ENCODE measurements at places on chromosomes 3 and 15.

DNA sequence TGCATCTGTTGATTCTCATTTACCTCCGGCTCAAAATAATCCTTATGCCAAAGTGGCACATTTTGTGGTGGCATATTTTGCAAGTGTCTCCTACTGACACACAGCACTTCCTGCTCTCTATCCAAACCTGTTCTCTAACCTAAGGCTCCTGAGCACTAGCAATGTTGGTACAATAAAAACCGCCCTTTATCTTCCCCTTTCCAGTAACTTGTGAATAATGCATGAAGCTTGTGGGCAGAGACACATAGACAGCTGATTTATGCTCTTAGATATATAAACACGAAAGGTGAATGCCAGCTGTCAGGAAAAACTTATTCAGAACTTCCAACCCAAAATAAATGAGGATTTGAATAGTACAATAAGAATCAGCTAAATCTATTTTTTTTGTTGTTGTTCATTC, 34.6 kb upstream of the ARPIN start:
- no peak for DNase-seq

DNA sequence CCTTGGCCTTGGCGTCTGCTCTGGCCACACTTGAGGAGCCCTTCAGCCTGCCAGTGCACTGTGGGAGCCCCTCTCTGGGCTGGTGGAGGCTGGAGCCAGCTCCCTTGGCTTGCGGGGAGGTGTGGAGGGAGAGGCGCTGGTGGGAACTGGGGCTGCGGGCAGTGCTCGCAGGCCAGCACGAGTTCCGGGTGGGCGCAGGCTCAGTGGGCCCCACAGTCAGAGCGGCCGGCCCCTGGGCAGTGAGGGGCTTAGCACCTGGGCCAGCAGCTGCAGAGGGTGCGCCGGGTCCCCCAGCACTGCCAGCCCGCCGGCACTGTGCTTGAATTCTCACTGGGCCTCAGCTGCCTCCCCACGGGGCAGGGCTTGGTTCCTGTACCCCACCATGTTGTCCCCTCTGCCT, 68.7 kb upstream of the KCNAB1 start:
- DNase-seq = no peak

DNA sequence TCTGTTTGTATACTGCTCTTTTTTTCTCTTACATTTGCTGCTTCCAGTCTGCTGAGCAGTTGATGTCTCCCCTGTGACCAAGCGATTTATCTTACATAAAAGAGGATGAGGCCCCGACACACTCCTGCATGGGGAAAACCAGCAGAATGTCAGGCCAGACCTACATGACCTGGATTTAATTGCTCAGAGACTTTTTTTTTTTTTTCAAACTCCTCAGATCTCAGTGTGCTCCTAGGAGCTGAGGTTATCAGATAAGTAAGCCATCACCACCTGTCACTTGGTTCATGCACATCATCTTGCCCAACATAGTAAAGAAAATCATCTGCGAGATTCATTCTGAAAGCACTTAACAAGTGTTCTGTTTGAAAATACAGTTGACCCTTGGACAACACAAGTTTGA, 163.1 kb downstream of the PLCL2 start:
- no peak for DNase-seq

- no peak for DNase-seq
These were observed 2.6 kb upstream of the AGBL1 start for GRCh38 chr15:86077070-86077469.

GRCh38 chr3:132283440-132283839, 33.8 kb upstream of the ACP3 start:
- no peak for DNase-seq

- DNase-seq = no peak
These were observed 62.1 kb downstream of the PLXNA1 start for GRCh38 chr3:127044996-127045395.

GRCh38 chr15:85676342-85677098, 118.2 kb downstream of the KLHL25 start:
- DNase-seq = no peak

DNA sequence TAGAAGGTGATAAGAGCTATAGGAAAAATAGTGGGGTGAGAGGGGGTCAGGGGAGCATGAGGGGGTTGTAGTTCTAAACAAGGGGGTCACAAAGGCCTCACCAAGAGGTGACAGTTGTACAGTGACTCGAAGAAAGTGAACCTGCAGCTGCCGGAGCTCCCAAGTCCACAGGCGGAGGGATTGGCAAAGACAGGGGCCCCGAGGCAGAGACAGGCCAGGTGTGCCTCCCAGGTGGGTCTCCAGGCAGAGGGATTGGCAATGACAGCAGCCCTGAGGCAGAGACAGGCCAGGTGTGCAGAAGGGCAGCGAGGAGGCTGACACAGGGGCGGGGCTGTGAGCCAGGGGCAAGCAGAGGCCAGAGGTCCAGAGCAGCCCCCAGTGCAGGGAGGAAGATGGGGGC, 63.7 kb downstream of the DNAJB8 start:
- no peak for DNase-seq

GRCh38 chr3:29557186-29557585, 276.3 kb downstream of the RBMS3 start:
- DNase-seq = no peak

DNA sequence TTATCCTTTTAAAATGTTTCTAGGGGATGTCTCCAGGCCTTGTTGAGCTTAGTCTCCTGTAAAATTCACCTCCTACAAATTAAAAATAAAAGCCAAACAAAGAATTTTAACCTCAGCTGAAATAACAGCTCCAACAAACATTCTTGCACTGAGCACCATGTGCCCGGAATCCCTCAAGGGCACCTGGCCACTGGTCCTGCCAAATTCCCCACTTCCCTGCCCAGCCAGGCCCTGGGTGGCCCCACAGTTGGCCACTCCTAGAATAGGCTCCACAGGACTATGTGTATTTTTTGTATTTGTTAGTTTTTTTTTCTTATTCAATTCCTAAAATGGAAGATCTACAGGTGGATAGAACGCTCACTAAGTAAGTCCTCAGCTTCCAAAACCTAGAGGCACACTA, 33.1 kb upstream of the PLA2G4E start:
- no peak for DNase-seq

GRCh38 chr3:100482176-100482575, 10.2 kb upstream of the TMEM45A start:
- DNase-seq = no peak

DNA sequence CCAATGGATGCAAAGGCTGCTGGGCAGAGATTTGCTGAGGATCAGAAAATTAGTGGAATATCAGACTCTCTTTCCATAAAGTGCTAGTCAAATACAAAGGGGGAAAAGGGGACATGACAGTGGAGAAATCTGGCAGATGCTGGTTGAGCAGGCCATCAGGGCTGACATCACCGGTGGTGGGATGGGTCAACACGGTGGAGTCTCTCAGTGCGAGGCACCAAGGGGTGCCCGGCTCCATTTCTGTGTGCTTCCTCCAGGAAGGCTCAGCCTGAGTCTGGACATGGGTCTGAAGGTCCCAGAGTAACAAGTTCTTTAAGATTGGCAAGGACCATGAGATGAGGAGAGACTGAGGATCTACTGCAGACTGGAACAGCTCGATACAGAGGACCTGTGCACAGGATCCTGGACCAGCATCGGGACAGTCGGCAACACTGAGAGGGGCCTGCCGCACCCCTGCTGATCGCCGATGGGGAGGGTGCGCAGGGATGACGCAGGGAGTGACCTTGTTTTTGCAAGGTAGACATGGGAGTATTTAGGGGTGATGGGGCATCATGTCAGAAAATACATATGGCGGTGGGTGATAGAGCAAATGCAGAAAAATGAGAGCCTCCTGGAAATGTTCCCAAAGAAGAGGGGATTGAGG, 92.7 kb downstream of the SEC22A start:
- DNase-seq = no peak

DNA sequence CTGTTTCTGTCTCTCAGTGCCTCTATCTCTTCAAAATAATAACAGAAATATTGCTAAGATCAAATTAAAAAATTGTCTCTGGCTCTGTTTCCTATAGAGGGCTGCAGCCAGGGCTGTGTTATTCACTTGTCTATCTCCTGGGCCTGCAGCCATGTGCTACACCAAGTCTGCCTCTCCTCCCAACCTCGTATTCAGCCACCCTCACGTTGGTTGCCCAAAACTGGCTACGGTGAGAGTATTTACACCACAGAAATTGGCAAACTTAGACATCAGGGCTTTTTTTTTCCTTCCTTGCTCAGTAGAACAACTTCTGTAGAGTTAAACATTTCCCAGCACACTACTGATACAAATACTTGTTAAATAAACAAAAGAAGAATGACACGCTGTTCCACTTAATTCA, 320.9 kb upstream of the ICE2 start:
- DNase-seq = no peak

- no peak for DNase-seq
These were observed 12.0 kb downstream of the NME9 start for GRCh38 chr3:138317687-138318086.

DNA sequence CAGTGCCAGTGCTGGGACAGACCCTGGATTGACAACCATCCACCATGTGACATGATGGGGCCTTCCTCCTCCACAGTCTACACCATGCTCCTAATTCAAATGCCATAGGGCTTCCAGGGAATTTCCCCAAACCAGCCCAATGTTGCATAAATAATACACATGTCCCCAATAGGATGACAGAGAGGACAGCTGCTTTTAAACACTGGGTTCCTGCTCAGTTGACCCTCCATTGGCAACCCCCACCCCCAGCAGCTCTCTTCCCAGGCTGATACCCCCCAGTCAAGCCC, 28.3 kb upstream of the ATP2B2 start:
- DNase-seq = no peak
